Right renal cortex interstitium (tissue), 3 donors: ENCODE measurements at places on chromosomes 6 and 20.

- no peak for DNase-seq
Observed at GRCh38 chr20:11447371-11448100, 470.2 kb upstream of the BTBD3 start.

- DNase-seq = no peak
Observed at GRCh38 chr6:137286916-137287315, 67.7 kb upstream of the IFNGR1 start.

DNA sequence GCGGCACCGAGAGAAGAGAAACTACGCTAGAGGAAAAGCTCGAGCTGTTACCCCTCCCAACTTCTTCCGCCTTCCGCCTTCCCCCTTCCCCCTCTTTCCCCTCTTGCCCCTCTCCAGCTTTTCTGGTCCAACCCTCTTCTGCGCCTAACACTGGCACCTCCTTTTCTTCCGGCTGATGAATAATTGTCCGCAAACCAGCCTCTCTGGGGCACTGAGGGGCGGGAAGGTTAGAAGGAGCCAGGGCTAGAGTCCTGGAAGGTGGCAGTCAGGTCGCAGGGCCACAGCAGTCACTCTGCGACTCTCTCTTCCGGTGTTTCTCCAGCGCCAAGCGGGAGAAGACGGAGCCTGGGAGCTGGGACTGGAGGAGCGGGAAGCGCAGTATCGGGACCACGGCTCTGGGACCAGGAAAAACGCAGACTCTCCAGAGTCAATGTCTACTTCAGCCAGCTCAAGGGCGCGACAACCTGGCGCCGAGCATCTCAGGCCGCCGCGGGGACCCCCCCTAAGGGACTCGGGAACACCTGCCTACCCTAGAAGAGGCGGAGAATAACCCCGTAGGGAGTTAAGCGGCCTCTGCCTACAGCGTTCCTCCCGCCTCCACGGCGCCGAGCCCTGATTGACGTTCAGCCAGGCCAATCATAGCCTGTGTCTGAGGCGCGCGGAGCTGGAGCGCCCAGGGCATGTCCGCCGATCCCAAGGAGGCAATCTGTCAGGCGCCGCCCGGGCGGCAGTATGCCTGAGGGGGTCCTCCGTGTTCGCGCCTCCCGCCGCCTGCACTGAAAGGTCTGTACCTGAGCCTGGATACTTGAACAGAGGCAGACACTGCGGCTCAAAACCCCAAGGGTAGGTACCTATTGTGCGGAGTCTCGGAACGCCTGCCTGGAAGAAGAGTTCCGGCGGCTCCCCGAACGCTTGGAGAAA is 40.4 kb downstream of the PSMB9 start:
- peak; percentile 93 for DNase-seq

GRCh38 chr6:1297746-1298145 is 14.2 kb upstream of the FOXQ1 start:
- no peak for DNase-seq

GRCh38 chr20:18032977-18033892 is 24.5 kb downstream of the OVOL2 start:
- no peak for DNase-seq

DNA sequence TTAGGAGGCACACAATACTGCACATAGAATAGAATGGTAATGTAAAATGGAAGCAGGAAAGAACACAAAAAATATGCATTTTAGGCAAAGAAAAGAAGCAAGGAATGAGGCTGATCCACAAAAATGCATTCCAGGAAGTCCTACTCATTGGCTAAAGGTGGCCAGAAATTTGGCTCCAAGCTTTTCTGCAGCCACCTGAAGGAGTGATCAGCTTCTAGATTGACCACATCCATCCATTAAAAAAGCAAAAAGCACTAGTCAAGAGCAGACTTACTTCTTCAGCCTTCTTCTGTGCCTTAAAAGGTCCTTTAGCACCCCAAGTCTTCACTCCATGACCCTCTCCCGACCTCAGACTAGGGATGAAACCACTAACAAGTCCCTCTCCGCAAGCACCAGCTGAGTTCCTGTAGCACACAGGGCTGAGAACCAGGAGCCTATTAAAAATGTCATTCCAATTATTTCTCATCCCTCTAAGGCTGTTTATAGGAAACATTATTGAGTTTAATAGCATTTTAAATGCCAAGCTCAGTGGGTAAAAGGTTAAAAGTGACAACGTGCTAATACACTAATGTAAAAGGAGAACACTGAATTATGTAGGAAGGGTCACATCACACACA is 36.5 kb downstream of the TRAM2 start:
- no peak for DNase-seq

GRCh38 chr20:32505723-32506473 is 79.2 kb downstream of the NOL4L start:
- no peak for DNase-seq

DNA sequence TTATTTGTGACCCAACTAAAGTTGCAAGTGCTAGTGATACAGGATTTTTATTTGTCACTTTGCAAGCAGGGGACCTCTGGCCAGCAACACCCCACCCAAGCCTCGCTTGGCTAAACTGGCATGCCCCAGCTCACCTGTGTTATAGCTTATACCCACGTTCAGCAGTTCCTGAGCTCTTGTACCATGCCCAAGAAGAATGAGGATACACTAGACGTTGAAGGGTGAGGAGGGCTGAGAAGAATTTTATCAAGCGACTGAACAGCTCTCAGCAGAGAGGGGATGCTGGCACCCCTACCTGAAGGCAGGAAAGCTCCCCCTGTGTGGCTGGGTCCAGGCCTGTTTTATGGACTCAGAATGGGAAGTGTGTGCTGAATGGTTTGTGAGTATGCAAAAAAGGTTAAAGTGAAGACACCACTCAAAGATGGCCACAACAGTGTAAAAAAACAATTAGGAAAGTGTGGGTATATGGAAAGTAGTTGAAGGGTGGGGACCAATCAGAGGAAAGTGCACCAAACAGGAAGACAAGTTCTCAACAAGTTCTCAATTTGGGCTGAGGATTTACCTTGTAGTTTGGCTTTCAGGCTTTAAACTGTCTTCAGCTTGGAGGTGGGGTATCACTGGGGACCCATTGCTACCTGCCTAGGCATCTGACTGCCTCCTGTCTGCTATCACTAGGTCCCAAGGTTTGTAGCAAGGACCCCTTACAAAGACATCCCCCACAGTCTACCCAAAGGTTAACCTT is 15.0 kb downstream of the BTN2A1 start:
- DNase-seq = no peak

GRCh38 chr6:159981403-159982245 is 12.7 kb downstream of the IGF2R start:
- no peak for DNase-seq

- DNase-seq = no peak
Observed at GRCh38 chr6:35230498-35230897, 16.7 kb downstream of the SCUBE3 start.
